Kidney glomerular epithelial cell (primary cell): ENCODE measurements at places on chromosomes 7 and 10.

GRCh38 chr10:79344502-79345195, 2.6 kb upstream of the PPIF start:
- DNase-seq, result no peak

DNA sequence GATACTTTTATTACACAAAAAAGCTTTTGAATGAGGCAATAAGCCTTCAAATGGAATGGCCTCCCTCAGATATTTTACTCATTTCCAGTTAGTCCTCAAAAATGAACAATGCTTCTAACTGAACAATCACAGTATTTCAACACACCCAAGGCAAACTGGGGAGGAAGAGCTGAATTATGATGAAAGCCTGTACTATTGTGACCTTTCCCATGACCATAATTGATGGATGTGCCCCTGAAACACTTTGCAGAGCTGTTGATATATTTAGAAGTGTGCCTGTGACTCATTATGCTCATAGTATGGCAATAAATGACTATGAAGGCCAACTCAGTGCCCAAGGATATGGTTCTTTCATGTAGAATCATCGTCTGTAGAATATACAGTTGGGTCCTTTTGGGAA, 248.1 kb downstream of the AHR start:
- no peak for DNase-seq

DNA sequence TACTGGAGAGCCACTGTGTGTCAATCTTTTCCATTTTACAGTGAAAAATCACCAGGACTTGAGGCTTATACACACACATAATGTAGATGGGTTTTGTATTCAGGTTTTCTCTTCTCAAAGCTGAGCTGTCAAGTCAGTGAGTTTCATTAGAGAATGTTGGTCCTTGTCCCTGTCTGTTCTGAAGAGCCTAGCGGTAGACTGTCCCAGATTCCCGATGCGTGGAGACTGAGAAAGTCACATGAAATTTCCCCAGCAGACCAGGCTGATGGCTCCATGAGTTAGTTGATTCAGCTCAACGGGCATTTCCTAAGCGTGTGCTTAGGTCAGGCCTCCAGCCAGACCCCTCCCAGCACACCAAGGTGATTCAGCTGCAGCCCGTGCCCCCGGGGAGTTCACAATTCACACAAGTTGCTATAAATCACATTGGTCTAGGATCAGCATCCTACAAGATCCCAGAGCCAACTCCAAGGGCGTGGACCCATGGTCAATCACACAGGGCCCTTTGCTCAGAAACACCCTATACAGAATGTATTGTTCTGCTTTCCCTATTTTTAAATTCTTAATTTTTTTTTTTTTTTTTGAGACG, 17.2 kb downstream of the CHST15 start:
- DNase-seq, result no peak

GRCh38 chr10:118708571-118708970, 46.2 kb downstream of the CACUL1 start:
- no peak for DNase-seq

- no peak for DNase-seq
These were observed 59.5 kb upstream of the SRPK2 start for GRCh38 chr7:105448181-105448580.

- DNase-seq, result peak; percentile 72
These were observed 272.4 kb upstream of the LRGUK start for GRCh38 chr7:133854739-133855138.

DNA sequence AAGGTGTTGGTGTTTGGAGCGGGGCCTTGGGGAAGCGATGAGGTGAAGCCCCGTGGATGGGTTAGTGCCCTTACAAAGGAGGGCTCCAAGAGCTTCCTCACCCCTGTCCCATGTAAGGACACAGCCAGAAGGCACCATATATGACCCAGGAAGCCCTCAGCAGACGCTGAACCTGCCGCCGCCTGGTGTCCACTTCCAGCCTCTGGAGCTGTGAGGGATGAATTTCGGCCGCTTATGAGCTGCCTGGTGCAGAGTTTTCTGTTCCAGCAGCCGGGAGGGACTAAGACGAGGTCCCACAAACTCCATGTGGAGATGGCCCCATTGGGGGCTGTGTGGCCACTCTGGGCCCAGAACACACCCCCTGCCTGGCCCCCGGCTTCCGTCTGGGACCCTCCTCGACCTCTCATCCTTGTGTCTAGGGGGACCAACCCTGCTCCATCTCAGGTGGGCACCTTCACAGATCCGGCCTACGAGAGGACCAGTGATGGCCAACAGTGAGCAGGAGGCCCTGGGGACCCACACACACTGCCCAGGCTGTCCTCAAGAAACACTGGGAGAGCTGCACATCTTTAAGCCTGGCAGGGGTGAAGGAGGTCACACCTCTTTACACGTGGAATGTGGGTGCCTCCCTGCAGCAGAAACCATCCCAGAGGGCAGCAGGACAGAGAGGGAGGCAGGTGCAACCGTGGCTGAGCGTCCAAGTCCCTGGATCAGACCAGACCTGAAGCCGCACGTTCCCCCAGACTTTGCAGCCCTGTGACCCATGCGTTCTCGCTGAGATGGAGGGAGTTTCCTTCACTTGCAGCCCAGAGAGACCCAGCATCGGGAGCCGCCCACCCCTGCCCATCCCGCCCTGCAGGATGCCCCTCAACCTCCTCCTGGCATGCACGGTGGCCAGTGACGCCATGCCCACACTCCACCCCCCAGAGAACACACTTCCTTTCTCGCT, 96.1 kb downstream of the PDGFA start:
- DNase-seq, result no peak

- no peak for DNase-seq
These were observed 709 bp downstream of the GPAM start for GRCh38 chr10:112182784-112183328.

GRCh38 chr7:102849079-102849478, 63.7 kb upstream of the LRRC17 start:
- DNase-seq, result no peak

GRCh38 chr7:95593343-95593742, 3.0 kb downstream of the PDK4 start:
- DNase-seq, result no peak

- no peak for DNase-seq
These were observed 23.0 kb downstream of the TCF7L2 start for GRCh38 chr10:112973046-112973445.

DNA sequence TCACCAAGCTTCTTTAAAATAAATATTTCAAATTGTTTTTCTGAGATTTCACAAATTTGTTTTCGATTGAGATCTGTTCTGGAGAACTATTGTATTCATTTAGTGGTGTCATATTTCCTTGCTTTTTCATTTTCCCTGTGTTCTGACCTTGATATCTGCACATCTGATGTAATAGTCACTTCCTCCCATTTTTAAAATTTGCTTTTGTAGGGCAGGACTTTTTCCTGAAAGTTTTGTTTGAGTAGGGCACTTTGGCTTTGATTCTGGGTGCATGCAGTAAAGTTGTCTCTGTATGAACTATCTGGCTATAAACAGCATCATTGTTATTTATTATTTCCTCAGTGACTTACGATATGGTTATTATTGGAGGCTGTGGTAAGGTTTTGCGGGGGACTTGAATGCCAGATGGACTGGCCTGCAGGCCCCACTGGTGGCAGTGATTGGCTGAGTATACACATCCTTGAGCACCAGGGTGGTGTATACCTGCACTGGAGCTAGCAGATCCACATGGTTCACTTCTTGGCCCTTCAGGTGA, 83.6 kb downstream of the CSTF2T start:
- DNase-seq, result no peak

DNA sequence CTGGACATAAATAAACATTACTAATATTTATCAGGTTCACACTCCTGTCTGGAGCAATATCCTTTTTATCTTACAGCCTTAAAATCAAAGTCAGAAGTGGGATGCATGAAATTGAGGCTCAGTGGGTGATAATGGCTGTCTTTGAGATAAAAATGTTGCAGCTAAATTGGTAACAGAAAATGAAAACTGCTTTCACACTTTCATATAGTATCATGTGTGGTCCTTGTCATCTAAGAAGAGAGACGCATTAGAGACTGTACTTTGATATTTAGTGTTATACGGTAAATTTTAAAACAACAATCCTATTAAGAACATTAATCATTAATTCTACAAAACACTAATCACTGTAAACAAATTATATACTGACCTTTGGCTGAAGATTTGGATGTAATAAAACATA, 235.2 kb upstream of the HGF start:
- no peak for DNase-seq

DNA sequence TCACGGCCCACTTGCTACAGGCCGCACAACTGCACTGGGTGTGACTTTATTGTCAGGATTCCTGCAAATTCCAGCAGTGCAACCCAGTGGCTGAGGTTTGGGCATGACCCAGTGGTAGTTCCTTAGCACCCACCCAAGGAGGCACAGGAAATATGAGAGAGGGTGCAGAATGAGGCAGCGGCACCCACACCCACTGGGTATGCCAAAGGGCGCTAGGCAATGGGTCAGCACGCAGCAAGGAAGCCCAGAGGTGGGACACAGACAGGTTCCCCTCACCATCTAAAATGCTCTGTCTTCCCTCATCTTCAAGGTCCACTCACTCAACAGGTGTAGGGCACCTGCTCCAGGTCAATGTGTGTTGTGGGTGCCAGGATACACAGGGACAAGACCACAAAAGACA, 357.8 kb upstream of the MKI67 start:
- no peak for DNase-seq

DNA sequence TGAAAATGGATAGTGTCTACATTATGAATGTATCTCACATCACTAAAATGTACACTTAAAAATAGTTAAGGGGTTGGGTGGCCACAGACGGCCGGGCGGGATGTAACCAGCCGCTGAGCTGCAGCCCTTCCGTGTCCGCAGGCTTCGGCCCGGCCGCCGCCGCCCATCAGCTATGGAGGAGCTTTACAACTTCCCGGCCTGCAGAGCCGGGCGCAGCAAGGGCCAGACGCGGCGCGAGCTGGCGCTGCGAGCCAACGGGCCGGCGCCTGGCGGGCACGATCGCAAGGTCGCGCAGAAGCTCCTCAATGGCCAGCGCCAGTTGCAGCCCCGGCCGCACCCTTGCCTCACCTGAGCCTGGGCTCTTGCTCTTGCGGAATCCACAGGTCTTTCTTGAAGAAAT, 69.1 kb downstream of the KMT2C start:
- DNase-seq, result no peak

- no peak for DNase-seq
These were observed 69.5 kb downstream of the NPSR1 start for GRCh38 chr7:34727464-34727995.

DNA sequence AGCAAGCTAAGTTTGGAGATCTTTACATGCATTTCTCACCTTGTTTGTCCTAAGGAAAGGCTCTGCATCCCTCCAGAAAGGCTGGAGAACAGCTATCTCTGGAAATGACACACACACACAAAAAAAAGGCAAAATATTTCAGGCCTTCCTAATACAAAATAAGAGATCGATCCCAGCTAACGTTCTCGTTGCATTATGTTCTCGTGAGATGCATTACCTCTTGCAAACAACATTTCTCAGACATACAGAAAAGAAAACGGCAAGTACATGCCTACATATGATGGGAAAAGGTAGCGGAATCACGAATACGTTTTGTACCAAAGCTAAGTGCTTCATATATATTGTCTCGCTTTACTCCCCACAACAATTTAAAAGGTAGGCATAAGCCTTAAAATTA, 488 bp downstream of the MTERF1 start:
- peak; percentile 25 for DNase-seq

- no peak for DNase-seq
These were observed 32.0 kb downstream of the PRLHR start for GRCh38 chr10:118563373-118563890.

DNA sequence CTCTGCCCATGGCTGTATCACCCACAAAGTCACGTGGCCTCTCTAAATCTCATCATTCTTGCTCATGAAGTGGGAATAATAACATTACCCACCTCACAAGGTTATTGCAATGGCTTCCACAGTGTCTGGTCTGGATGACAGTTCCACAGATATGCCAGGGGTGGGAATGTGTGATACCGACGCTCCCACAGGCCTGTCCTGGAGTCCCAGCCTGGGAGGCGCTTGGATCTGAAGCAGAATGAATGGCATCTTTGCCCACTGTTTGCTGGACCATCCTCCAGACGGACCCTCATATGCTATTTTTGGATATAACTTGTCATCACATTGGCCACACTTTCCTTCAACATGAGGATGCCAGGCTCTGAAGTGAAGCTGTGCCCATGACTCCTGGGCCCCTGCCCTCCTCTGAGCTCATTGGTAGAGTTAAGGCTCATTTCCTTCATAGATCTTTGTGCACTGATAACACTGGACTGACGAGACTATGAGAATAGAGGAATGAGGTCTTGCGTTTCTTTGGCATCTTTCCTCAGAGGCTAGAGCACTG, 279.8 kb upstream of the ZNF32 start:
- DNase-seq, result no peak

GRCh38 chr10:98242823-98243222, 25.2 kb downstream of the LOXL4 start:
- DNase-seq, result peak; percentile 46

- DNase-seq, result no peak
These were observed 286.7 kb upstream of the FZD8 start for GRCh38 chr10:35928748-35929147.

DNA sequence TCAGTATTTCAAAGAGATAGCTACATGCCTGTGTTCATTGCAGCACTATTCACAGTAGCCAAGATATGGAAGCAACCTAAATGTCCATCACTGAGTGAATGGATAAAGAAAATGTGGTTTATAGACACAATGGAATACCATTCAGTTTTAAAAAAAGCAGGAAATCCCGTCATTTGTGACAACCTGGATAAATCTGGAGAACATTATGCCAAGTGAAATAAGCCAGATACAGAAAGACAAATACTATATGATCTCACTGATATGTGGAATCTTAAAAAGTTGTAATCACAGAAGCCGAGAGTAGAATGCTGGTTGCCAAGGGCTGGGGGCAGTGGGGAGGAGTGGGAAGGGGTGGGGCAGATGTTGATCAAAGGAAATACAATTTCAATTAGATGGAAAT, 235.8 kb upstream of the IGFBP3 start:
- DNase-seq, result no peak

GRCh38 chr10:119834188-119834587, 38.5 kb downstream of the MCMBP start:
- no peak for DNase-seq

DNA sequence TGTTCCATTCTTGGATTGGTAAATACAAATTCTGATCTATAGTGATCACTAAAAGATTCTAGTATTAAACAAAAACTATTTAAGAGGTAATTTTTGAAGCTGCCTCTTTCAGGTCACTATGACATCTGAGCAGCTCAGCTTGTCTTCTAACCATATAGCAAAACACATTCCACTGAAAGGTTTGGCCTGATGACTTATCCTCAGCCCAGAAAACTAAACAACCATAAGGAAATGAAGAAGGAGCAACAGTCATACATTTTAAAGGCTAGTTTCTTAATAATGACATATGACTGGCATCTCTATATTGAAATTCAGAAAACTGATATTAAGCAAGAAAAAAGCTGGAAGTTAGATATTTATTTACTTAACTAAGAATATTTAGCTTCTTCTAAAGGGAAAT, 24.6 kb downstream of the NT5C2 start:
- DNase-seq, result no peak
